ENCODE measurements at places on chromosomes 4 and X. TPM values are rescaled to one million over a fixed set of nuclear protein-coding genes. Genes with fewer than 3 reads are reported as not detected.

The CCKAR gene
- not detected for total RNA-seq

GRCh38 chr4:114782415-114783214 is 184.0 kb downstream of the UGT8 start:
- DNase-seq: no peak

- DNase-seq: no peak
These were observed 27.5 kb downstream of the LIAS start for GRCh38 chr4:39486221-39486804.

DNA sequence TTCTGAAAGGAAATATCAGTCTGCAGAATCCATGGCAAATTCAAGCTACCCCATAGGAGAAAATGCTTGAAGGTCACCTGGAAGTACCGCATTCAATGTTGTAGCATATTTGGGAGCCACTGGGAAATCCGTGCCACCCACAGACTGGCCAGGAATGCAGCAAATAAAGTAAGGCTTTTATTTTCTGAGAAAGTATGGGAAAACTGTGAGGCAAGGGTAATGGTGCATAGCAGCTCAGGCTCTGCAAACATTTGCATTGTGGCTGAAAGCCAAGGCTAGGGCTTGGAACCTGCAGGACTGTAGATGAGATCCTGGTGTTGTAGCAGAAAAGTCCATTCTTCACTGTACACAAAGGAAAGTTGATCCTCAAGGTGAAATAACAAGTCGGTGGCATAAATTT is 450.9 kb upstream of the NR3C2 start:
- no peak for DNase-seq

- DNase-seq: no peak
These were observed 4.4 kb upstream of the AFM start for GRCh38 chr4:73477176-73477575.

- DNase-seq: peak; percentile 96
These were observed at the start of gene ANKRD17 for GRCh38 chr4:73258686-73259570. Gene ANKRD17, minus strand, starts transcription at chr4:73258798. Its CDS starts 130 bp downstream, at chr4:73258668.

GRCh38 chr4:52566136-52567031 is 92.7 kb downstream of the USP46 start:
- no peak for DNase-seq

GRCh38 chrX:135328421-135329005 is 19.2 kb downstream of the ETDC start:
- DNase-seq: no peak

All from suprapubic skin (tissue), 4 donors.